ENCODE measurements at places on chromosomes 11 and 22. TPM values are rescaled to one million over a fixed set of nuclear protein-coding genes. Genes with fewer than 3 reads are reported as not detected.

DNA sequence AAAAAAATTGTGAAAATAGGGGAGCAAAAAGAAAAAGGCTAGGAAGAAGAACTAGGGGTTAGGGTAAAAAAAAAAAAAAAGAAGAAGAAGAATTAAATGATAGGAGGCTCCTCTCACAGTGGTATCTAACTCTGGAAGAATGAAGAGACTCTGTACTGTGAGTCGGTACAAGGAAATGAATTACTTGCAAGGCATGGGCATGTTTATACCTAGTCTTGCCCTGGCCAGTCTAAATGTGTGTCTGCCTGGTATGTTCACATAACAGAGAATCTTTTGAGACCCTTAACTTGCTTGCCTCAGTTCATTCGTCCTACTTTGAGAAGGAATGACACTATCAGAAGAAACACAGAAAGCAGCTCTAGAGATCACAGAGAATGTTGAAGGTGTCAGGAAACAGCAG is 159.6 kb downstream of the SWAP70 start:
- DNase-seq: no peak

DNA sequence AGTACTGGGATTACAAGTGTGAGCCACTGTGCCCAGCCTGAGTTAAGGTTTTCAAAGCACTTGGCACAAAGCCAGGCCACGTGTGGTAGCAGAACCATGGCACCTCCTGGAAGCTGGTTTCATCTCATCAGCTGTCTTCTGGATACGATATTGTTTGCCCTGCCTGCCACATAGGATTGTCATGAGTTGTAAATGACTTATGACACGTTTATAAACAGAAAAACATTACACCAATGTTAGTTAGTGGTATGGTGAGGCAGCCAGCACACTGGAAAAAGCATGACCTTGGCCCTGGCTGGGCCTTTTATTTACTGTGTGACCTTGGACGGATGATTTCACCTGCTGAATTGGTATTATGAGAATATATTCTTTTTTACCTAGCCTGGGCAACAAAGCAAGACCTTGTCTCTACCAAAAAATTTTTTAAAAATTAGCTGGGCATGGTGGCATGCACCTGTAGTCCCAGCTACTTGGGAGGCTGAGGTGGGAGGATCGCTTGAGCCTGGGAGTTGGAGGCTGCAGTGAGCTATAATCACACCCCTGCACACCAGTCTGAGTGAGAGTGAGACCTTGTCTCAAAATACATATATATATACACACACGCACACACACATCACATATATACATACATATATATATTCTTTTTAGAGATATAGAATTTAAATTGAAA is 24.0 kb upstream of the MYH9 start:
- peak; percentile 21 for DNase-seq

DNA sequence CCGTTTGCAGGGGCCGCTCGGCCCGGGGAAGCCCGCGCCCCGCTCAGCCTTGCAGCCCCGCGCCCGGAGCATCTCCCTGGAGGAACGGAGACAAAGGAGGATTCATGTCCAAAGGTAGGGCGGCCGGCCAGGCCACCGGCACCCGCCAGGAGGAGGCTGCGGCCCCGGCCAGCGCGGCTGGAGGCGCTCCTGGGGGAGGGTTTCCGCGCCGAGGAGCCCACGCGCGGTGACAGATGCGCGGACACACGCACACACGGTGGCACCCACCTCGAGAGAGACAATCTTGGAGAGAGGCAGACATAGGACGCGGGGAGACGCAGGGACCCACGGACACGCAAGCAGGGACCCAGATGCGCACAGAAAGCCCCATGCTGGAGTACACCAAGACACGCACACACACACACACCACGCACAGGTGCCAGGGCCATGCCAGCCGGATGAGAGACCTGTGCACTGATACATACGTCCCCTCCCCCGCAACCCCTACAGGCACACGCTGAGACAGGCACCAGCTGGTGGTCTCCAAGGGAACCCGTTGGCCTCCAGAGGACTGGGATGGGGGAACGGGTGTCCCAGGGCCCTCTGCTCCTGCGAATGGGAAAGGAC is 7.8 kb downstream of the SEPTIN3 start:
- DNase-seq: no peak

DNA sequence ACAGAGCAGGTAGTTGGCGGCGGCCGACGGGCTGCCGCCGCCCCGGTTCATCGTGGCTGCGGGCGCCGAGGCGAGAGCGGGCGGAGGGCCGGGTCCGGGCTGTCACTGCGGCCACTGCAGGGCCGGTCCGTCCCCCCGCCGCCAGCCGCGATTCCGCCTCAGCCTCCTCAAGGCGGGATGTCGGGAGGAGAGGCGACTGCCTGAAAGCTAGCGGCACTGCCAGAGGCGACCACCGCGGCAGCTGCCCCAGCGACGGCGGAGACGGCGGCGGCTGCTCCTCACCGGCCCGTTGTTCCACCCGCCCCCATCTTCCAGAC is 234 bp downstream of the SESN3 start:
- no peak for DNase-seq

DNA sequence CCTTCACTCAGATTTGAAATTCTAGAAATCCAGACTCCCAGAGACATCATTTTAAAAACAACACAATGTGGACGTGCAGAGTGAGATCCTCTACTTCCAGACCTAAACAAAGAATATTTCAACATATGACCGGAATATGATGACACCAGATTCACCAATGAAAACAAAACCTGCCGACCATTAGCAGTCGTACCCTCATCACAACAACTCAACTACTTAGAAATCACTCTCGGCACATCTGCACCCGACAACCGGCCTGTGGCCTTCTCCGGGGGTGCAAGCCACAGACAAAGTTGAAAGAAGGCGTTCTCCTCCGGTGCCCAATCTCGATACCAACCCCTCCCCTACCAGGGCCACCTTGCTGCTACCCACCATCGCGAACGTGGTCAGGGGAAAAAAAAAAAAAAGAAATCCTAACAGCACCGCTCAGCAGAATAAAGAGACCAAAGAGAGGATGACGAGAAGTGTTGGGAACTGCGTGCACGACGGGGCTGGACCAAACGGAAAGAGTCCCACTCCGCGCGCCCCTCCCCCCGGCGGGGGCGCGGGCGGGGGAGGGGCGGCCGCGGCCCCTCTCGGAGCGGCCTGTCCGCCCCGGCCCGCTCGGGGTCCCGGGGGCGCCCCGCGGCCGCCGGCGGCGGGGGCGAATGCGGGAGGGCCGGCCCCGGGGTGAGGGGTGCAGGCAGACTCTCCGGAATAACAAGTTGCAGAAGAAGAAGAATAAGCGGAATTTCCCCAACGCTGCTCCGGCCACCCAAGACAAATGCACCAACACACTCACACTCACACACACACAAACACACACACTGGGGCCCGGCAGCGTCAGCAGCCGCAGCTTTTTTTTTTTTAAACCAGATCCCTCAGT is 1.7 kb downstream of the PHF21A start:
- peak; percentile 76 for DNase-seq

GRCh38 chr11:117917591-117918151 is 11.5 kb downstream of the TMPRSS13 start:
- no peak for DNase-seq

Gene MRGPRF
- not detected for polyA plus RNA-seq

Gene LINC01488
- not detected for polyA plus RNA-seq
